Activated CD4-positive, CD25-positive, alpha-beta regulatory T cell treated with anti-CD3 and anti-CD28 coated beads, Interleukin-2, amount 50 U/mL, for 72 hours (primary cell): ENCODE measurements at places on chromosomes 16 and 17.
A peak's percentile ranks its signal among the peaks of the same experiment; 100 is the strongest.

DNA sequence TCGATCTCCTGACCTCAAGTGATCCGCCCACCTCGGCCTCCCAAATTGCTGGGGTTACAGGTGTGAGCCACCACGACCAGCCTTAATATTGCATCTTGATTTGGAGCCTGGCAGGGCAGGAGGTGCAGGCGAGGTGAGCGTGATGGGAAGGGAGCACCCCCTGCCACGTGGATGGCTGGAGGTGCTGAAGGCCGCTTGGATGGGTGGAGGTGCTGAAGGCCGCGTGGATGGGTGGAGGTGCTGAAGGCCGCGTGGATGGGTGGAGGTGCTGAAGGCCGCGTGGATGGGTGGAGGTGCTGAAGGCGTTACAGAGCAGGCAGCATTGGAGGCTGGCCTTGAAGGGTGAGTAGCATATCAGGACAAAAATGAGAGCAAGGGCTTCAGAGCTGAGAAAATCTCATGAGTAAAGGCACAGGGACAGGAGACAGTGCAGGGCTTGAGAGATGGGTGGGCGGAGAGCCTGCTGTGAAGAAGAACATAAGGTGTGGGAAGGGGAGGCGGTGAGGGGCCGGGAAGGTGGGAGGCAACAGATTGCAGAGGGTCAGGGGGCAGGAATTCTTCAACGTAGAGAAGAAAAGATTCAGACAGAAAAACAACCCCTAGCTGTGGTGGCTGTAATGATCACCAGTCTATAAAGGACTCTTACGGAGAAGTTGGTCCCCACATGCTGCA lies 101.7 kb upstream of the SEC14L1 start:
- no peak for DNase-seq

- DNase-seq: no peak
Measured at GRCh38 chr17:887551-888209, 91.9 kb downstream of the NXN start.

DNA sequence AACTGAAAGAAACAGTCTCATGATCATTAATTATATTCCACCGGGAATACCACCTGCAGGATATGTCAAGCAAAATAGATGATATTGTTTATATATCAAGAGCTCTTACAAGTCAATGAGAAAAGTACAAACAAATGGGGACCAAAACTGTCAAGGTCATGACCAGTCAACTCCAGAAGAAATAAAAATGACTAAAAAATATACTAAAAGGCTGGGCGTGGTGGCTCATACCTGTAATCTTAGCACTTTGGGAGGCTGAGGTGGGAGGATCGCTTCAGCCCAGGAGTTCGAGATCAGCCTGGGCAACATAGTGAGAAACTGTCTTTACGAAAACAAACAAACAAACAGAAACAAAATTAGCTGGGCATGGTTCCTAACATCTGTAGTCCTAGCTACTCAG lies 49.8 kb upstream of the SCNN1B start:
- no peak for DNase-seq

DNA sequence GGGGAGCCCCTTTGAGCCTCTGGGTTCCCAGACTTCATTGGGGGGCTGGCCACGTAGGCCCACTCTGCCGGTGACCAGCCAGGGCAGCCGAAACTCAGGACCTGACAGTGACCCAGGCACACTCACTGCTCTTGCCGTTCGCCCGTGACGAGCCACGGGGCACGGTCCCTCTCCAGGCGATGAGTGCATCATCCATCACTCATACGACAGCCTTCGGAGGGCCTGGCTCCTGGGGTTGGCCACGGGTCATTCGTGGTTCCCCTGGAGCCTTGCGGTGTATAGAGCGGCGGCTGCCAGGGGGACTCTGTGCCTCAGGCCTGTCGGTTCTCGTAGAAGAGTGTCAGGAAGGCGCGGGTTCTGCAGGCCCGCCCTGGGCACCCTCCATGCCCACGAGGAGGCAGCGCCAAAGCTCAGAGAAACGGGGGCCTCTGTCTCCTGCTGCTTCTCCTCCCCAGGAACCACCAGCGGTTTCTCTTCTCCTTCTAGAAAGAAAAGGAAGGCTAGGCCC lies 11.2 kb upstream of the NUDT16L1 start:
- DNase-seq: no peak

DNA sequence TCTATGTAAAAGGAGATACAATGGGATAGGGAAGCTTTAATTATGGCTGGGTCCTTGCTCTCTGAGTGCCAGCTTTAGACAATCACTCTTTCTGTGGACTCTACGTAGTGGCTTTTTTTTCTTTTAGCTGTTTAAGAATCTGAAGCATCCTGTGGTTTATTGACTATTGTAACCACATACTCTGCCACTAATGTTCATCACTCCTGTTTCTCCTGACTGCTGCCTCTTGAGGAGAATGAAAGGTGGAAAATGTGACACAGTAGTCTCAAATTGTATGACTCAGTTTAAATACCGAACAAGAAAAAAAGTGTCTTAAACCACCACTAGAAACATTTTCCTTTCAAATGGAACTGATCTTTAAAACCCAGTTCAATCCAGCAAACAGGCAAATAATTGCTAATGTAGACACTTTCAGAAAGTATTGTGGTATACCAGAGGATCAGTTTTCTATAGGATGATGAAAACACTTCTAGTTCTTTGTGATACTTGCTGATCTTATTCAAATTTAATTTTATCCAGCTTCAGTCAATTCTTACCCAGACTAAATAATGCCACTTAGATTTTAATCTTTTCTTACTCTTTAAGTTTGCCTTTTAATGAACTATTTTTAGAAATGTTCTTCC lies 302.7 kb upstream of the PMFBP1 start:
- no peak for DNase-seq

DNA sequence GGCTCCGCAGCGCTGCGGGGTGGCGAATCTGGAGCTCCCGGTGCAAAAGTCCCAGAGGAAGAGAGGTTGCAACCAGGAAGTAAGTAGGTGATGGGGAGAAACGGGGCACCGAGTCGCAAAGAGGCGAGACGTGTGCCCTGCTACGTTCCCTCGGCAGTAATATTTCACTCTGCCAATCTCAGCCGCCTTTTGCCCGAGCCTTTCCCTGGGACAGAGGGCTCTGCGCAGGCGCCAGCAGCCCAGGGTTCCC lies at the start of gene NR1D1:
NR1D1 (minus strand) TSS at position 171 of the 250 bp plus-strand sequence. CDS start 495 bp downstream, outside the sequence.
- DNase-seq: no peak

GRCh38 chr16:87535855-87536794 lies 43.3 kb upstream of the ZCCHC14 start:
- no peak for DNase-seq

DNA sequence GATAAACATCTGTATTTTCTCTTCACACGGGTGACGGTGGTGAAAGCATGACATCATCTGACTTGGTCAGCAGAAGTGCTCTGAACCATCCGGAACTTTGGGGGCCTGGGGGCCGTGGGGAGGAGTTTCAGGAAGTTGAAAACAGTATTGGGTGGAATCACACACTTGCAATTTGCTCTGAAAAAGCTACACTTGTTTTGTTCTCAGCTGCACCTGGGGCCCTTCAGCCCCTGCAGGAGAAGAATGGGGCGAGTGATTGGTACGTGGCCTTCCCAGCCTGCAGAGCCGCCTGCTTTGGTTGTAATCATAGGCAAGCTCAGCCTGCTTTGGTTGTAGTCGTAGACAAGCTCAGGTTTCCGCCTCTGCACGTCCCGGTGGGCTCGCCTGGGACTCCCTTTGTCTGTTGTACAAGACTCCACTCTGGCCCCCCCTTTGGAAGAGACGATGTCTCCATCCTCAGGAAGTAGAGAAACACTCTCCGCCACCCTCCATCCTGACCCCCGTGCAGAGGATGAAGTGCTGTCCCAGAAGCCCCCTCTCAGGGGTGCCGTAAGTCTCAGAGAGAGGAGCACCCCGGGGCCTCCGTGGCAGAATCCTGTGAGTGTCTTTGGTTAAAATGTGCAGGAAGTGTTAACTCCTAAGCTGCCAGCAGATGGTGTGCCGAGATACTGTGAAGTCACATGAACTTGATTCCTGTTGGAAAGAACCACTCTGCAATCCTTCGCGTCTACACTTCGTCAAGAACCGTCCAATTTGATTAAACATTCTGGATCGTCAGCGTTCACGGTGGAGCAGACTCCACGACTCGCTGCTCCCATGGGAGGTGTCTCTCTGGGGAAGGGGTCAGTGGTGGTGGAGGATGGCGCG lies 5.4 kb downstream of the BANP start:
- peak; percentile 63 for DNase-seq

GRCh38 chr17:78759969-78760352 lies 22.1 kb downstream of the CYTH1 start:
- DNase-seq: no peak

- DNase-seq: no peak
Measured at GRCh38 chr17:22128723-22129122, 436.4 kb downstream of the KCNJ18 start.

DNA sequence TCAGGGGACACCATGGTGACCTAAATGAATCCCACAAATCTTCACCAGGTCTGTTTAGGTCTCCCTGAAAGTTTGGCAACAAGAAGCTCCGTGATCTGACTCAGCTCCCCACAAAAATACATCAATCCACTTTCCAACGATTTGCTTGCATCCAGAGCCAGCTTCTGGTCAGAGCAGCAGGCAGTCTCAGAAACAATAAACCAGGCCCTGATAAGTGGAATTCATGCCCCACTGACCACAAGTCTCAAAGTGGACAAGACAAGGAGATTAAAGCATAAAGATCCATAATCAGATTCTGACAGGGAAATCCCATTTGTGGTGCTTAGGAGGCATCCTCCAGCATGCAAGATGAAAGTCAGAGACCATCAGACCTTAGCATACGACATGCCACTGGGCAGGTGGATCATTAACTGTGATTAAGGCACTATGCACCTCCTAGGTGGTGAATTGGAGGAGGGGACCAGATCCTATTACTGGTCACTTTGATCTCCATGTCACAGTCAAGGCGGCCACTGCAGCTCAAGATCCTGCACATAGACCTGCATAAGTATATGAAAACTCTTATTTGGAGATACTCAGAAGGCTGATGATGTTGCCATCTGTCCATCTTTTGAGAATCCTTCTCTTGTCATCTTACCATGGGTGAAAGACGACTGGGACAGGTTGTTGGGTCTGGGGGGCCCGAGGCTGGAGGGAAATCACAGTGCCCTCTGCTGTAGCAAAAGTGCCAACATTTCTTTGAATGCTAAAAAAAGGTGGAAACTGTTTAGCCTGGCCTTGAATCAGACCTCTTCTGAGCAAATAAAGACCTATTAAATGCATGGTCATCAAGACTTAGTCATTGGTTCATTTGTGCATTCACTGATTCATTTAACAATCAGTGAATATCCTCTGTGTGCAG lies 309.2 kb upstream of the CCL2 start:
- no peak for DNase-seq

GRCh38 chr17:6233339-6233738 lies 163.2 kb downstream of the WSCD1 start:
- DNase-seq: no peak

DNA sequence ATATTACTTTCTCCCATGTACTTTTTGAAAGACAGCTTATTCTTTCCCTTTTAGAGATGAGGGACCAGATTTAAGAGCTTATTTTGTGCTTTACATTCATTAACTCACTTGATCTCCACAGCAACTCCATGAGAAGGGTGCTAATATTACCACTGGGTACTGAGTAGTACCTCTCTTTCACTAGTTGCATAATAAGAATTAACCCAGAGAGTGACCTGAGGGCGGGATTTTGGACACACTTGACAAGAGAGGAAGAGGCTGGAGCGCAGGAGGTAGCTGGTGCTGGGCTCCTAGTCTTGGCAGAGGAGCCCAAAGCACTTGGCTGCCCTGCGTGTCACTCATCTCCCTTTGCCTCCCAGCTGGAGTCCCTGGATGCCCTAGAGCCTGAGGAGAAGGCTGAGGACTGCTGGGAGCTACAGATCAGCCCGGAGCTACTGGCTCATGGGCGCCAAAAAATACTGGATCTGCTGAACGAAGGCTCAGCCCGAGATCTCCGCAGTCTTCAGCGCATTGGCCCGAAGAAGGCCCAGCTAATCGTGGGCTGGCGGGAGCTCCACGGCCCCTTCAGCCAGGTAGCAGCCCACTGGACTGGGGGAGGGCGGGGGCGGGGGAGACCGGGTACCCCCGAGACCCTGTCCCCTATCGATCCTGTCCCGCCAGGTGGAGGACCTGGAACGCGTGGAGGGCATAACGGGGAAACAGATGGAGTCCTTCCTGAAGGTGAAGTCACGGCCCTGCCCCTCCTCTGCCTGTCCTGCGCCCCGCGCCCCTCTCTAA lies 1.7 kb upstream of the MAZ start:
- no peak for DNase-seq

- no peak for DNase-seq
Measured at GRCh38 chr17:32520104-32520701, 33.4 kb downstream of the CDK5R1 start.

DNA sequence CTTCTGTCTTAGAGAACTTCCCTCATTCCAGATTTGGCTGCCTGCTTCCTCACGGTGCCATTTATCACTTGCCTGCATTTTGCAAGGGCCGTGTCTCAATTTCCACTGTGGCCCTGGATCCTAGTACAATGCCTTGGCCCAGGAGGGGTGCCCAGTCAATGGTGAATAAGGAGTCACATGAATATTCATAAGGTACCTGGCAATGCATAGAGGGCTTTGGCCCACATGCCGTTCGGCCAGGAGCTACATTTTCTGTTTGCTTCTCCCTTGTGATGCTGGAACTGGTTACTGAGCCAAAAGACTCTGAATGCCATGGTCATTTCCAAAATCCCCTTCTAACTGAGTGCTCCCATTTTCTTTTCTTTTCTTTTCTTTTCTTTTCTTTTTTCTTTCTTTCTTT lies 4.8 kb upstream of the PIRT start:
- no peak for DNase-seq

GRCh38 chr17:81008140-81008539 lies 16.5 kb downstream of the CHMP6 start:
- no peak for DNase-seq

DNA sequence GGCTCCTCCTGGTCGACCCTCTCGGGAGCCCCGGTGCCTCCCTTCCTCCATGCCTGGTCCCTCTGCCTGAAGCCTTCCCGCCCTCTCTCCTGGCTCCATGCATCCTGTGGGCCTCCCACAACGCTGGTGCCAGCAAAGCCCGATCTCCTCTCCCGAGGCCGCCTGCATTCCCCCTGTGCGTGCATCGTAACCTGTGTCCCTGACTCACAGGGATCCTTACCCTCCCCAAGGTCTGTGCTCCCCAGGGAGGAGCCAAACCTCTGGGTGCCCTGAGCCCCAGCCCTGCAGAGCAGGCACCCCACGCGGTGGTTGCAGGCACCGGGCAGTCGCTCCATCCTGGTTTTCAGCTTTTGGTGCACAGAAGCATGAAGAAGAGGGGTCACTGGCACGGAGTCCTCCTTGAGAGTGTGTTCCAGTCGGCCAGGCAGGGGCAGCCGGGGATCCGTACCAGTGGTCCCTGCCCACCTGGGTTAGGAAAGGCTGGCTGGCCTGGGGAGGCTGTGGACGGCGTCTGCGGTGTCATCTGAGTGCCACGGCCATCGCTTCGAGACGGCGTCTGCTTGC lies 1.8 kb upstream of the ENPP7 start:
- DNase-seq: no peak
